ENCODE measurements at places on chromosomes 1 and 21. TPM values are rescaled to one million over a fixed set of nuclear protein-coding genes. Genes with fewer than 3 reads are reported as not detected.

DNA sequence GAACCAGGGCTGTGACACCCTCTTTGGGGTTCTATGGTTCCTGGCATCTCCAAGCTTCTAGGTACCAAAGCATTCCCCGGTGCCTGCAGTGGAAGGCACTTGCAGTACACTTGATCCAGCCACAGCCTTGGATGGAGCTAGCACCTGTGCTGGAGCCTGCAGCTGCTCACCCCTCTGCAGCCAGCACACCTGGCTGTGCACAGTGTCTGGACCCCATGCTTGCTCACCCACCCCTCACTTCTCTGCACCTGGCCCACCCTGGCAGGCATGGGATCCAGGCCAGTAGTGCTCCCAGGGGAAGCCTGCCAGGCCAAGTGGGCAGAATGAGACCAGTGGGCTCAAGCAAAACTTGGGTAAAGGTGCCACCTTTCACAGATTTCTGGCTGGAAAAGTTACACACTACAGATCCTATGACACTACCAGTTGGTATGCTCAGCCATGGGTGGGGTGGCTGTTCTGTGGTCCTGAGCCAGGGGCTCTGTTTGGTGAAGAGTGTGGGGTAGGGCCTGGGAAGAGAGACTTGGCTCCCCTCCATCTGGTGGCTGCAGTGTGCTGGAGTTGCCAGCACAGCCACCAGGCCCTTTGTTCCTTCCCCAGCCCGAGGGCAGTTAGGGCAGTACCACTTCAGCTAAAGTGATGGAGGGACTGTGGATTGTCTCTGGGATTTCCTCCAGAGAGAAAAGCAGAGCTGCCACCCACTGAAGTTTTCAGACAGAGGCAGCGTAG is 157.8 kb upstream of the LRRC7 start:
- no peak for DNase-seq

The RGS5 gene
- total RNA-seq = 4.4 TPM

The TMEM52 gene
- 0.99 TPM for total RNA-seq

DNA sequence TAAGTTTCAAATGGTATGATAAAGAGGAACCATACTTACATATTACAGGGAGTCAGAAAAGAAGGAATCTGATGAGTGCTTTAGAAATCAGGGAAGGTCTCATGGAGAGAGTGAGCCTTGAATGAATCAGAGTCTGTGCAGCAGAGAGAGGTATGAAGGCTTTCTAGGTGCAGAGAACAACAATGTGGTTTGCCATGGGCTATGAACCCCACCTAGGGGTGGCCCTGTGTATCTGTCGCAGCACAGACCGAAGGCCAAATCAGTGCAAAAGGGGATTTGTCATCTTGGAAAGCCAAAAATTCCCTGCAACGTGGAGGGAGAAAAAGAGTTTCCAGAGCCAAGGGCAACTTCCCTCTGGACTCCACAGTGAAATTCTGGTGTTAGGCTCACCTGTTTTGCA is 3.5 kb downstream of the PAPPA2 start:
- no peak for DNase-seq

GRCh38 chr1:23108918-23109533 is 59.6 kb downstream of the LUZP1 start:
- DNase-seq = no peak

GRCh38 chr1:207402744-207403143 is 51.4 kb upstream of the CR2 start:
- no peak for DNase-seq

DNA sequence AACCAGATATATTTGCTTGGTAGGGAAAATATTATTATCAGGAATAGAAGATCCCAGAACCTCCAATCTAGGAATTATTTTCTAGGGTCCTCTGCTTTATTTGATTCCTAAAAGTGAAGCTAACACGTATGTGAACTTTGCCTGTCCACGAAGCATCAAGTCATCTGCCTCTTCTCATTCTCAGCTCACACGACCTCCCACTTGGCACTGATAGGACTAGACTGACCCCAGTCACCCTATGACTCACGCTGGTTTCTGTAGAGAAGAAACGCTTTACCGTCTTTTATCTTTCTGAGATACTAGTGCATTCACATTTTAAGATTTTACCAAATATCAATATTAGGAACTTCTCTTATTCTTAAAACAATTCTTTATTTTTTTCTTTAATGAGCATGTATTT is 2.0 kb upstream of the KRTAP19-7 start:
- DNase-seq = no peak

DNA sequence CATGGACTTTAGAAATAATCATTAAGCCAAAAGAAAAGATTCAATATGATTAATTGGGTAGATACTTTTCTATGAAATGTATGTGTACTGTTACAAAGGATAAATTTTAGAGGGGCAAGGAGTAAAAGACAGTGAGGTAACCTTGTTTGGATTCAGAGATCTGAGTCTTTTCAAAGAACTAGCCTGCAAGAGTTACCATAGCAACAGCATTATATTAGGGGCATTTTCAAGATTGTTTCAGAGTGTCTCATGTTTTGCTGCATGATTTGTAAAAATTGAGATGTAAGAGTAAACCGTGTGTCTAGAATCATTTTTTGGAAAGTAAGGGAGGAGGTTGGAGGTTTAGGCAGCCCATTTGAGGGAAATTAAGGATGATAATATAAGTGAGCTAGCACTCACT is 70.6 kb upstream of the KIAA1614 start:
- no peak for DNase-seq

DNA sequence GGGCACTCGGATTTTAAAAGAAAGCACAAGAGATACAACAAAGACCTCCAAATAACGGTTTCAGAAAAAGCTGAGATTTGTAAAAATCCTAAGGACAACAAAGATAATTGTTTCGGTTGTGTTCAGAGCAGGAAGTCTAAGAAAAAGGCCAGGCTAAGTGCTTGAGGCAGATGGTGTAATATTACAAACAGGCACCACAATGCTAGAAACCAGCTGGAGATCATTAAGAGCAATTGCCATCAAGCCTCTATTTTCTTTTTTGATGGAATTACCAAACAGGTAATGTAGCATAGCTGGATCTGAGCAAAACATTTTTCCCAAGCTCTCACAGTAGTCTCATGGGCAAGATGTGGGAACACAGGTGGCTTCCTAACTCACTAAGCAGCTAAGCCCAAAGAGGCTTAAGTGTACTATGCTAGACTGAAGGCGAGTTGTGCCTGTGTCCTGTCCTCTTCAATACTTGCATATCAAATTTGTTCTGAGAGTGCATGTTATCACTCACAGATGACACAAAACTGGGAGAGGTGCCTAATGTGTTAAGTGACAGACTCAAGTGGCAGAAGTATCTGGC is 161.6 kb downstream of the GLUL start:
- no peak for DNase-seq

DNA sequence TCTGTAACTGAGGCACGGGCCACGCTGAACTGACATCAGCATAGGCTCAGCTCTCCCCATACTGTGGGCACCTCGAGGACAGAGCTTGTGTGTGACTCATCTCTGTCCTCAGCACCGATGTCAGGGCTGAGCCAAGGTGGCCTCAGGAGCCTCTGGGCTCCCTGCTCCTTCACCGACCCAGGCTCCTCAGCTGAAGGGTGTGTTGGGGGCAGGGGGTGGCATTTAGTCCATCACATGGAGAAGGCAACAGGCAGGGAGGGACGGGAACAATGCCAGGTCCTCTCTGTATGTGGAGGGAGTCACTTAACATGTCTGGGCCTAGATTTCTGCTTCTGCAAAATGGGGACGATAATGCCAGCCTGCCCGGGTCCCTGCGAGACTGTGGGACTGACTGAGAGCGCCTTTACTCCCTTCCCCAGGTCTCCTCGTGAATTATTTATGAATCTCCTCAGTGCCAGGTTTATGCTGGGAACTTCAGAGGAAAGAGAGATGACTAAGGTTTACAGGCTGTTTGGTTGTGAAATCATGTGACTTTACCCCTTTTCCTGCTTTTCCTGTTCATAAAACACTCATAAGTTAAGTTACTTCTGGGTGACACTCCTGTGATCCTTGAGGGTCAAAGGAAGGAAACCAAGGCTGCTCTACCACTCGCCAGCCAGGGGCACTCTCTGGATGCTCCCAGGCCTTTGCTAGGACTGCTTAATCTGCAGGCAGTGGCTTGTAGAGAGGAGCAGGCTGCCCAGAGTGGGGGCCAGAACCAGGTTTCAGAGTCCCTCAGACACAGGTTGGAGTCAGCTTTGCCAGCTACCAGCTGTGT is 16.2 kb downstream of the TTC39A start:
- DNase-seq = no peak

DNA sequence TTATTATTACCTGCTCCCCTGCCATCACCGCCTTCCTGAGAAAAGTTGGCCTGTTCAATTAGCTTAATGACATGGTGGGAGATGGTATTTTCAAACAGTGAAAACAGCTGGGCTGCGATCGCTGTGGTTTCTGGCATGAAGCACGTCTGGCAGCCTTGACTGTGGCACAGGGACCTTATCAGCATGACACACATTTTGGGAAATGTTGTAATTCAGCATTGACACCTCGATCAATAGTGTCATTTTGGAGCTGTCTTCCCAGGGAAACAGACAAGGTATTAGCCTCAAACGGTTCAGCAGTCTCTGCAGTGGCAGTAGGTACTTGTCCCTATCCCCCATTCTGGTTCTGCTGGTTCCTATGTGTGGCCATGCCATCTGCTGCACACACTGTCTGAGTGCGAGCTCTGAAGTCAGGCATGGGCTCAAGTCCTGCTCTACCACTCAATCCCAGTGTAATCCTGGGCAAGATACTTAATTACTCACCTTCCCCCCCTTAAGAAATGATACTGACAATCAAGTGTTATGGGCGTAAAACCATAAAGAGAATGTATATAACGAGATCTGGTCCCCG is 154.5 kb upstream of the KCND3 start:
- DNase-seq = no peak

DNA sequence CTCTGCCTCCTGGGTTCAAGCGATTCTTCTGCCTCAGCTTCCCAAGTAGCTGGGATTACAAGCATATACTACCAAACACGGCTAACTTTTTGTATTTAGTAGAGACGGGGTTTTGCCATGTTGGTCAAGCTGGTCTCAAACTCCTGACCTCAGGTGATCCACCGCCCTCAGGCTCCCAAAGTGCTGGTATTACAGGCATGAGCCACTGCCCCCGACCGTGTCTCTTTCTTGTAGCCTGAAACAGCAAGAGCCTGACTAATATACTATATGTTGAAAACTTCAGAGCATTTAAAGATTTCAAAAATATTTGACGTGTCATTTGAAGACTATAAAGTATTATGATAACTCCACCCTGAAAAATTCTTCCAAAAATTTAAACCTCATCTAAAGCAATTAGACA is 71.7 kb upstream of the ZNF648 start:
- DNase-seq = no peak

Measured in activated T-helper 1 cell treated with anti-CD3 and anti-CD28 coated beads, Interleukin-12 subunit alpha, Interleukin-12 subunit beta, Interleukin-2, Interleukin-4 antibody, amounts not matched to agents 30 ng/mL and 10 ng/mL and 1 ng/mL, durations not matched to agents 14 hours and 24 hours and 36 hours (primary cell).